ENCODE measurements at places on chromosomes 3 and 15. TPM values are rescaled to one million over a fixed set of nuclear protein-coding genes. Genes with fewer than 3 reads are reported as not detected.

DNAJB8 gene
- not detected for total RNA-seq

GRCh38 chr3:149860881-149861280 lies 47.9 kb downstream of the RNF13 start:
- no peak for DNase-seq

- DNase-seq: no peak
Observed at GRCh38 chr15:71225851-71226250, 110.6 kb downstream of the THSD4 start.

DNA sequence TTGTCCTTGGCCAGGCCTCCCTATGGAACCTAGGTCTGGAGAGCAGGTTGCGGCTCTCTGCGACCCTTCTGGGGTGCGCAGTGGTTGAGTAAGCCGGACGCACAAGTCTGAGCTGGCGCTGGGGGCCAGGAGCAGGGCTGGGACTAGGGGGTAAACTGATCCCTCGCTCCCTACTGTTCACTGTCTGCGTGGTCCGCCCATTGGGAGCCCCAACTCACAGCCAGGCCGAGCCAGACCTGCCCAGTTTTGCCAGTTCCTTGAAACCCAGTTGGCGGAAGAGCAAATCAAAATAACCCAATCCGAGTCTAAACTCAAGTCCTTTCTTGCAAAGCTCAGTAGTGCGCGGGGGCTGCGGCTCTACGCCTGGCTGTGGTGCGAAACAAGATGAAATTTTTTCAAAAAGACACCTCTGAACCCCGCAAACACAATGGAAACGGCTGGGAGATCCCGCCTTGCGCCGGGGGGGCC lies 17.5 kb downstream of the RGMA start:
- DNase-seq: no peak

GRCh38 chr3:57918123-57918837 lies 89.9 kb upstream of the FLNB start:
- DNase-seq: no peak

DNA sequence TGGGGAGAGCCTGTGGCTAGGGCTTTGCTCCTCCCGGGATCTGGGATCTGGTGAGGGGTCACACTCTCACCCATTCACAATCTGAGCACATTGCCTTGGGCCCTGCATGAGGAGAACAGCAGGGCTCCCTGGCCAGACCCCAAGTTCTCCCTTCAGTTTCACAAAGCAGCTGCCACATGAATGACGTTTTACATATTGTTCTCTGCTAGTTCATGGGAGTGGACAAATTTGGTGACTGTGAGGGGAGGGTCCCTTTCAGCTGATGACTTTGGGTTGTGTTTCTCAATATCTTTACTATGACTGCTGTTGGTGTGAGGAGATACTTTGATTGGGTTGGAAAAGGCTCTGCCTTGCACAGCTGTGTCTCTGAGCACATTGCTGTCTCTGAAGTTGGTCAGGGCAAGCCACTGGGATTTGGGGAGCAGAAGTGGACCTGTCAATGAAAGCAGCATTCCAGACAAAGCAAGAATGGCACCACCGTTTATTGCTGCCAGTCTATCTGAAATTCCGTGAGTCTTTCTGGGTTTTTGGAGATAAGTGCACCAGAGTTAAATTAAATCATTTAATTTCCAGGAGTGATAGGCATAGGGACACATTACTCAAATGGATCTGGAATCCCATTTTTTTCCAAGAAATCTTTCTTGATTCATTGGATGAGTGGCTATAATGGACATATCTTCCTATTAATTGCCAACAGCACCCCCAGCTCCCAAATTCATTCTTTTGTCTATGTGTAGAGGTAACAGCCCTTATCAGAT lies 10.3 kb downstream of the TIMP4 start:
- peak; percentile 71 for DNase-seq

DNA sequence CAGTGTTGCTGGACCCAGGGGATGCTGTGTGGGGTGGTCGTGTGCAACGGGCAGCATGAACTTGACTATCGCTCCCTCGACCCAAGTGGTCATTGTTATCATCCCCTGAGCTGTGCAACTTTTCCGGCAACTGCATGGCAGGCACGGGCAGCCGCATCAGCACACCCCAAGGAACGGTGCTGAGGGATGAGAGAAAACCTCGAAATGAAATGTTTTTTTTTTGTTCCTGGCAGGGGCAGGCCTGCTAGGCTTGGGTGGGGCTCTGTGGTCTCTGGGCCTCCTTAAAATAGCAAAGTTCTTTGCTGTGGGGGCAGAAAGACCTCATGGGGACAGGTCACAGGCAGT lies 51.4 kb downstream of the CORO2B start:
- DNase-seq: no peak

GRCh38 chr15:95304151-95304946 lies 1026.2 kb upstream of the NR2F2 start:
- DNase-seq: peak; percentile 18

Measured in left cardiac atrium (tissue), 4 donors.